ENCODE measurements at places on chromosomes 3 and 15.

- no peak for DNase-seq
Measured at GRCh38 chr3:67846166-67846565, 191.8 kb upstream of the SUCLG2 start.

- no peak for DNase-seq
Measured at GRCh38 chr3:186053954-186054791, 54.7 kb downstream of the ETV5 start.

DNA sequence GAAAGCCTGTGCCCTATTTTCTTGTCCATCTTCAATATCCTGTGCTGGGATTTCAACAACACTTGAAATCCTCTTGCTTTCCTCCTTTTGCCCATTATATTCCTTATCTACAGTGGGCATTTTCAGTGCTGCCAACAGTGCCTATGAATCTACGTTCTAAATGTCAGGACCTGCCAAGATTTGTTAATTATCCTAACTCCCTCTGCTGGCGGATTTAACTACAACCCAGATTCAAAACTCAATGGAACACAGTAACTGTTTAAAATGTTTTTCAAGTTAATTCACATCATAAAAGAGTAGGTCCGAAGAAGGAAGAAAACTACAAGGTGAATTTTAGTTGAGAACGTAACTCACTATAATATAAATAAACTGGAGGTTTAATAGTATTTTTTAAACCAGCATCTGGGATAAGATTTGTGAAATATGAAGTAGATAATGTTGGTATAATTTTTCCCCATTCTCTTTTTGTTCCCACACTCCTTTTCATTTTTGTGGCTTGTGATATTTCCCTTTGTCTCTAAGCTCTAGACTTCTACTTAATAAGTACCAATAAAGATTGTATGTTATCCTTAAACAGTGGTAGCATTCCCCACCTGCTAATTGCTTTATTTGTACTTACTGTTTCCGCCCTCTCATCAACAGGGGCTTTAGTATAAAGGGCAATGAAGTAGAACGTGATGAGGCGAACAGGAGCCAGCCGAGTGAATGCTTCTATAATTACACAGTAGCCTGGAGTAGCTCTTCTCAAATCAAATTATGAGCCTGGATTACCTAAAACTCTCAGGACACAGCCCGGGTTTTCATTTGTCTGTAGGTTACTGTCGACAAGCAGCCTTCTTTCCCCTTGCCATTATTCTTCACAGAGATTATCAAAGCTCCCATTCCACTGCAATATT is 302.5 kb upstream of the ATP11B start:
- DNase-seq = peak; percentile 10

- peak; percentile 69 for DNase-seq
Measured at GRCh38 chr3:140942221-140943104, 827 bp downstream of the SLC25A36 start.

GRCh38 chr3:71511037-71511436 is 72.5 kb downstream of the FOXP1 start:
- DNase-seq = no peak

DNA sequence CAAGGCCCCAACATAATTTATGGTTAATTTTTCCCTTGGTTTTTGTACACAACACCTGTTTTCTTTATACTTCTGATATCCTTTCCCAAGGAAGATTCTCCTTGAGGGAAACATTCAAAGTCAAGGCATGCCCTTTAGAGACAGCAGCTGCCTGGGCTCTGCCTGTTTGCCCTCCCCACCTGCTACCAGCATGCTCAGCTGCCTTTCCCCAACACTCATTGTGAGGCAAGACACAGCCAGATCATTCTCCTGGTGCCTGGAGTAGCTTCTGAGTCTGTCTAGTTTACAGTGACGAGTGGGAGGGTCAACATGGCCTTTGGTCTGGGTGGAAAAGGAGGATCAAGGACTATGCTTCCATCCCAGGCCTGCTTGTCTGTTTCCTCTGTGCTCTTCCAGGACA is 132.5 kb downstream of the EPHB1 start:
- no peak for DNase-seq

All from GM20000 (cell line).